Activated CD4-positive, CD25-positive, alpha-beta regulatory T cell treated with anti-CD3 and anti-CD28 coated beads, Interleukin-2, amount 50 U/mL, for 16 hours (primary cell): ENCODE measurements at places on chromosomes 3 and 15.

DNA sequence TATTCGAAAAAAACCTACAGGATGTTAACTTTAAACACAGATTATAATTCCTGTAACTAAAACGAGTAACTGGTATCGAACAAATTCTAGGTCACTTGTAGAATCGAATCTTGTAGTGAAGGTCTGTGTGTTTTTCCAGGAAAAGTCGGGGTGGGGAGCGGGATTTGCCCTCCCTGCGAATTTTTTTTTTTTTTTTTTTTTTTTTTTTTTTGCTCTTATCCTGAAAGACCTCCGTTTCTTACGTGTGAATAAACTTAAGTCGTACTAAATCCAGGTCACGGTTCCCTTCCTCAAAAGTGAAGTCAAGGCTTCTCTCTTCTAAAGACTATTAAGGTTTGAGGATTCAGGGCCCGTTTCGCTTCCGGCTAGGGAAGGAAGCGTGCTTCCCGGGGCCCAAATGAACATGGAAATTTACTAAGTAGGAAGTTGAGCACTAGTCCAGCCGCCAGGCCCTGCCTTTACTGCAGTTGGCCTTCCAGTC, 770 bp downstream of the TBC1D5 start:
- DNase-seq, result no peak

- no peak for DNase-seq
These were observed 59.7 kb upstream of the CCDC50 start for GRCh38 chr3:191269289-191270085.

DNA sequence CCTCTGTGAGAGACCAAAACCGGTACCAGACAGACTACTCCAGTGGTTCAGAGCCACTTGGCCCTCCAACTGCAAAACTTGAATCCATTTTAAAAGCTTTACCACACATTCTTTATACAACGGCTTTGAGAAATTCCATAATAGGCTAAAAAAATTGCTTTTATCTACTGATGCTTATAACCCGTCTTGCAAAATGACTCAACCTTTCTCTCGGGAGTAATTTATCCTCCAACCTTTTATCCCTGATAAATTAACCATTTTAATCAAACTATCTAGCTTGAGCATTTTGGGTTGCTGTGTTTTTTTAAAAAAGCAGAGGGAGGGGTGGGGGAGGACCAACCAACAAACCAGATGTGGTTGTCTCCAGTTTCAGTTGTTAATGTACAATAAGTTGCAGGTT, 275.7 kb upstream of the LRTM1 start:
- no peak for DNase-seq

GRCh38 chr3:151479452-151479851, 18.6 kb upstream of the IGSF10 start:
- DNase-seq, result no peak

GRCh38 chr15:44780608-44781007, 44.3 kb downstream of the TRIM69 start:
- no peak for DNase-seq

GRCh38 chr15:36605604-36606263, 26.3 kb downstream of the CDIN1 start:
- no peak for DNase-seq

GRCh38 chr15:77179541-77179998, 108.7 kb upstream of the TSPAN3 start:
- DNase-seq, result no peak
